ENCODE measurements at places on chromosomes 11 and 22.

DNA sequence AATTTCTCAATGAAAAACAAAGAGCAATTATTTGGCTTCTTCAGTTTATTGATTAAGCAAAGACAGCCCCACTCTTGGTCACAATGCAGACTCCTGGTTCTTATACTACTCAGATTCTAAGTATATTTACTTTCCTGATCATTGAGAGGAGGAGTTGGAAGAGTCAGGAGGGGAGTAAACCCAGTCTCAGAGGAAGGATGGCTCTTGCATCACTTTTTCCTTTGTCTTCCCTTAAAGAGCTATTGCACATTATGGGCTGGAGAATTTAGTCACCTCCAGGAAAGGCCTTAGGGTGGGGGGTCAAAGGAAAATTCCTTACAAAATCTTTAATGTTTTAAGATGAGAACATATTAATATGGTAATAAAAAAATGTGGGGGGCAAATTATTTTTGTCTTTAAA is 8.1 kb downstream of the SLC17A6 start:
- no peak for DNase-seq

GRCh38 chr11:31809541-31809856 is 1.6 kb downstream of the PAX6 start:
- DNase-seq = no peak

- no peak for DNase-seq
Observed at GRCh38 chr22:29148036-29148435, 57.7 kb upstream of the EMID1 start.

GRCh38 chr11:40314327-40314726 is 1145.1 kb downstream of the LRRC4C start:
- DNase-seq = peak; percentile 28

DNA sequence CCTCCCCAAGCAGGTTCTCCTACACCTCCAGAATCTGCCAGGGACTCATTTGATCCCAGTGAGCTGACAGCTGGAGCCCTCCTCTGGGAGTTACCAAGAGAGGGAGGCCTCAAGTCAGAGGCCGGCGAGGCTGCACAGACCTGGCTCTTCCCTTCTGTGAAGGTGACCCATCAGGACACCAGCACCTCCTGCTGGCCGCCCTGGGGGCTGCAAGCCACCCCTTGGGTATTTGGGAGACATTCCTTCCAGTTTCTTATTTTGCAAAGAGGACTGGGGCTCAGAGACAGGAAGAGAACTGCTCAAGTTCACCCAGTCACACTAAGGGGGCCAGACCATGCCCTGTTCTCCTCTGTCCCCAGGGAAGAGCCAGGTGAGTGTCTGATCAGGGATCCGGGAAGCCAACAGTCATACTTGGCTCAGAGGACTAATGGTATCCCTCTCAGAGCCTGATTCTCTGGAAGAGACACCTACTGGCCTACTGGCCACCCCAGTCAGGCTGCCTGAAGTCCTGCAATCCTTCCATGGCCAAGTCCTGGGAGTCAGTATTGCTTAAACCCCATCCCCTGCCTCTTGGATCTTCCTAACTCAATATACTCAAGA is 40.5 kb upstream of the RIC3 start:
- DNase-seq = no peak

DNA sequence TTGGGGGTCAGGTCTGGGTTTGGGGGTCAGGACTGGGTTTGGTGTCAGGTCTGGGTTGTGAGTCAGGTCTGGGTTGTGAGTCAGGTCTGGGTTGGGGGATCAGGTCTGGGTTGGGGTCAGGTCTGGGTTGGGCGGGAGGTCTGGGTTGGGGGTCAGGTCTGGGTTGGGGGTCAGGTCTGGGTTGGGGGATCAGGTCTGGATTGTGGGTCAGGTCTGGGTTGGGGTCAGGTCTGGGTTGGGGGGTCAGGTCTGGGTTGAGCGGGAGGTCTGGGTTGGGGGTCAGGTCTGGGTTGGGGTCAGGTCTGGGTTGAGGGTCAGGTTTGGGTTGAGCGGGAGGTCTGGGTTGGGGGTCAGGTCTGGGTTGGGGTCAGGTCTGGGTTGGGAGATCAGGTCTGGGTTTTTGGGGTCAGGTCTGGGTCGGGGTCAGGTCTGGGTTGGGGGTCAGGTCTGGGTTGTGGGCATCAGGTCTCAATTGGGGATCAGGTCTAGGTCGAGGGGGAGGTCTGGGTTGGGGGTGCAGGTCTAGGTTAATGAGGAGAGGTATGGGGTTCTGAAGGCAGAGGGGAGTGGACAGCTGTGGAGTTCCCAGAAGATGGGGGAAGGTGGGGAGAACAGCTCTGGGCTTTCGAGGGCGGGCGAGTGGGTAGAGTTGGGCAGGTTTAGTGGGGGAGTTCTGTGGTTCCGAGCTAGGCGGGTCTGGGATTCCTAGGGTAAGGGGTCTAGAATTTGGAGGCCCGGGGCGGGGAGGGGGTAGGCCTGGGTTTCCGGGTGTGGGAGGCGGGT is 629 bp downstream of the TTLL8 start:
- no peak for DNase-seq

Measured in HCEC 1CT (cell line).